NCI-H1417 treated with DMSO at 0.1 percent for 48 hours (cell line): ENCODE measurements at places on chromosomes 13 and 19.

DNA sequence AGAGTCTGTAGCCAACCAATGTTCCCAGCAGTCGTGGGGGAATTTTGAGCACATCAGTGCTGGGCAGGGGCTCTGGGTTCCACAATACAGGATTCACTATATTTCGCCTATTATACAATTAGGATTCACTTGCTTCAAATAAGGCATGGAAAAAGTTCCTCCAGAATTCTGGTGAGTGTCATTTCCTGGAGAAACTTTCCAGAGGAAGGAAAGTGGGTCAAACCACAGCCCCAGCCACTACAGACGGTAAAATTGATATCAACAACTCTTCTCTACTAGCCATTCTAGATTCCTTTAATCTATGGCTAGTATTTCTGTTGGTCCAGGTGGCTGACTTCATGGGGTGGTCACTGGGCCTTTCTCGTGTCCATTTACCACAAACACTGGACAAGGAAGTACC, 10.5 kb downstream of the MYCBP2 start:
- DNase-seq, result no peak

GRCh38 chr19:38700350-38700901, 43.8 kb downstream of the CAPN12 start:
- DNase-seq, result no peak

- no peak for DNase-seq
These were observed 23.5 kb upstream of the CD177 start for GRCh38 chr19:43329989-43330388.

GRCh38 chr13:21385710-21386109, 73.4 kb downstream of the ZDHHC20 start:
- DNase-seq, result no peak

DNA sequence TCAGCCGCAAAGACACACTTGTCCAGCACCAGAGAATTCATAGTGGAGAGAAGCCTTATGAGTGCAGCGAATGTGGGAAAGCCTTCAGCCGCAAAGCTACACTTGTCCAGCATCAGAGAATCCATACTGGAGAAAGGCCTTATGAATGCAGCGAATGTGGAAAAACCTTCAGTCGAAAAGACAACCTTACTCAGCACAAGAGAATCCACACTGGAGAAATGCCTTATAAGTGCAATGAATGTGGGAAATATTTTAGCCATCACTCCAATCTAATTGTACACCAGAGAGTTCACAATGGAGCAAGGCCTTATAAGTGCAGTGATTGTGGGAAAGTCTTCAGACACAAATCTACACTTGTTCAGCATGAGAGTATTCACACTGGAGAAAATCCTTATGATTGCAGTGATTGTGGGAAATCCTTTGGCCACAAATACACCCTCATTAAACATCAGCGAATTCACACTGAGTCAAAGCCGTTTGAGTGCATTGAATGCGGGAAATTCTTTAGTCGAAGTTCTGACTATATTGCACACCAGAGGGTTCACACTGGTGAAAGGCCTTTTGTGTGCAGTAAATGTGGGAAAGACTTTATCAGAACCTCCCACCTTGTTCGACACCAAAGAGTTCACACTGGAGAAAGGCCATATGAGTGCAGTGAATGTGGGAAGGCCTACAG, 6.8 kb downstream of the ZNF134 start:
- no peak for DNase-seq

DNA sequence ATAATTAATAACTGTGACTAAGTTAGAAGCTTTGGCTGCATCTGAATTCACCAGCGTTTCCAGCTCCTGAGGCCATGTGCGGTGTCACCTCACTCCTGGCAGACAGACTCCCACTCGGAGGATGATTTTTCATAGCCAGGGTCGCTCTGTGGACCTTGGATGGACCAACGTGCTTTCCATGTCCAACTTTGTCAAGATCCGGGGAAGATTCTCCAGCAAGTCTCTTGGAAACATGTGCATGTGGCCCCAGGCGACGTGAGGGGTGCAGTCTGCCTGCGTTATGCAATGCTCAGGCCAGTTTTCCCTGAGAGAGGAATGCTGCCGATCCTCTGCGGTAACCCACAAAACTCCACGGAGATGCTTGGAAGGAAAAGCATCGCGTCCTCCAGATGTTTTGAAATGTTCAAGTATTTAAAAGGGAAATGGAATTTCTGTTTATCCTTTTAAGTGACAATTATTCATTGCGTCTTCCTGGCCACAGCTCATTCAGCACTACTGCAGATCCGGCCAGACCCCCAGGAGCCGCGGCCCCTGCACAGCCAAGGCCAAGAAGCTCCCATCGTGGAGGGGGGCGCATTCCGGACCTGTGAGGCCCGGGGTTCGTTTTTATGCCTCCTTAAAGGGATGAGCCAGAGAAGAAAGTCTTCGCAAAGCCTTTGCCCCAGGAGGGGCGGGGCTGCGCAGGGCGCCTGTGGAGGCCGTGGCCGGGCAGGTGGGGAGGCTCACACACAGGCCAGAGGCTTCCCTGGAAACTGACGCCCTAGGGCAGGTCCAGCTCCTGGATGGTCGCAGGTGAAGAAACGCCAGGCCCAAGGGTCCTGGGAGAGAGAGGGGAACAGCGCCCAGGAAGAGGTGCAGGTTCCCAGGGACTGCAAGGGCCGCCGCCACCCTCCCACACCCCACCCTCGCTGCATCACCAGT, 46.0 kb downstream of the C13orf46 start:
- no peak for DNase-seq

DNA sequence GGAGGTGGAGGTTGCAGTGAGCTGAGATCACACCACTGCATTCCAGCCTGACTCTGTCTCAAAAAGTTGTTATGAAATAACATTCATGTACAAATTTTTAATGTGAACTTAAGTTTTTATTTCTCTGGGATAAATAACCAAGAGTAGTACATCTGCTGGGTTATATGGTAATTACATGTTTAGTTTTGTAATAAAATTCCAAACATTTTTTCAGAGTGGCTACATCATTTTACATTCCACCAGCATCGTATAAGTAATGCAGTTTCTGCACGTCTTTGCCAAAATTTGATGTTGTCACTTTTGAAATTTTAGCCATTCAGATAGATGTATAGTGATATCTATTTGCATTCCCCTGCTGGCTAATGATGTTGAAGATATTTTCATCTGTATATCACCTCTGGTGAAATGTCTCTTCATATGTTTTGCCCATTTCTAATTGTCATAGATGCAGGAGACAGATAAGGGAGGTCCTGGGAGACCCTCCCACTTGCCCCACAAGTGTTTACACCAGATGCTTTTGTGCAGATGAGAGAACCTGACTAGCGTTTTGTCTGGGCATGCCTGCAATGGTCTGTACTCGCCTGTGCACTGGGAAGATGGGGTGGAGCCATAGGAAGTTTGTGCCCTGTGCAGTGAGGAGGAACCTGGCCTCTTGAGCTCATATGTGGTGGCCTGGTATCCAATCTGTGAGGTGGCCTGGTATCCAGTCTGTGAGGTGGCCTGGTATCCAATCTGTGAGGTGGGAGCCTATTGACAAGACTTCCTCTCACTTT, 12.7 kb upstream of the KBTBD6 start:
- no peak for DNase-seq

GRCh38 chr13:61913183-61913582, 497.5 kb upstream of the PCDH20 start:
- DNase-seq, result no peak

GRCh38 chr13:98990701-98991100, 12.8 kb upstream of the DOCK9 start:
- DNase-seq, result no peak

GRCh38 chr13:72198042-72198441, 331.0 kb upstream of the DACH1 start:
- no peak for DNase-seq

GRCh38 chr19:35347171-35347929, at the start of gene FFAR1:
FFAR1 (plus strand) TSS chr19:35347902; CDS start chr19:35351552, 3,650 bp downstream.
- no peak for DNase-seq

GRCh38 chr19:782878-783668, 14.2 kb upstream of the PTBP1 start:
- no peak for DNase-seq

DNA sequence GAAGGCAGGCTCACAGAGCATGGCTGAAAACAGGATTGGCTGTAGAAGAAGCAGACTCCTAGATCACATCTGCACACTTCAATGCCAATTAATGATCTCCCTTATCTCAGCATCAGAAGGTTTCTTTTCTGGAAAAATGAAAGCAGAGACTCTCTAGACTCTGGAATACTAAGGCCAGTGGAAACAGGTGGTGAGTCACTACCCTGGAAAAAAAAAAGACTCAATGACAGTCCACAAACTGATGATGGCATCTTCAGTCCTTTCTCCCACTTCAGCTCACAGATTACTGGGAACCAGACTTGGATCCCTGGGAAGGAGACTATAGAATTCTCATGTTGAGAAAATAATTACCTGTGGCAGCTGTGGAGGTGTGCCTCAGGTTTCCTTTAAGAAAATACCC, 47.5 kb upstream of the MBNL2 start:
- no peak for DNase-seq

DNA sequence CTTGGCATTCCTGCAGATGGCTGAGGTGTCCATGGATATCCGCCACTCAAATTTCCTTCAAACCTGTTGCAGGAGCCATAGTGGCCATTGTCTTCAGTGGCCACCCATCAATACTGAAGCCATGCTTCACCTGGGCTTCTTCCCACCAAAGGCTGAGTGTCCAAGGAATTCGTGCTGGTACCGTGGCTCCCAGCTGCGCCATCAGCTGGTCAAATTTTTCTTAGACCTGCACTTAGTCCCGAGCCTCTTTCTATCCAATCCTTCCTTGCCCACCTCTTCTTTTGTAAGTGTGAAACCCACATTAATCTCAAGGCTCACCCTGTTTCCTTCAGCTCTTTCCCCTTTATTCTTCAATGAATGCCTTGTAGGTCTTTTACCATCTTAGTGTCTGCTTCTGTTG, 152.1 kb downstream of the PCDH9 start:
- no peak for DNase-seq

GRCh38 chr19:19747357-19748220, 14.7 kb upstream of the ZNF14 start:
- no peak for DNase-seq

GRCh38 chr13:108983273-108983672, 353.9 kb downstream of the MYO16 start:
- DNase-seq, result no peak

DNA sequence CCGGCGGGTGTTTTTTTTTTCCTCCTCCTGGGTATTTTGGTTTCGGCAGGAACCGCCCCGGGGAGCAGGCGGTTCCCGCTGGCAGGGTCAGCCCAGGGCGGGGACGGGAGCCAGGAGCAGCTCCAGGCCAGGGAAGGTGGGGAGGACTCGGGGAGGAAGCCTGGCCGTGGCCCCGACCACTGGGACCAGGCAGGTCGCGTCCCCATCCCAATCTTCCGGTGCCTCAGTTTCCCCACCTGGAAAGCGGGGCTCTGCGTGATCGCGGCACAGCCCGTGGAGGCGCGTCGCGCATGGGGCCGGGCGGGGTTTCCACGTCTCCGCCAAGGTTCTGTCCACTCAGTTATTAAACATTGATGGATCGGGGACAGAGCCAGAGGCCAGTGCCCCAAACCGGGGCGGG, 34.8 kb downstream of the IL12RB1 start:
- no peak for DNase-seq

DNA sequence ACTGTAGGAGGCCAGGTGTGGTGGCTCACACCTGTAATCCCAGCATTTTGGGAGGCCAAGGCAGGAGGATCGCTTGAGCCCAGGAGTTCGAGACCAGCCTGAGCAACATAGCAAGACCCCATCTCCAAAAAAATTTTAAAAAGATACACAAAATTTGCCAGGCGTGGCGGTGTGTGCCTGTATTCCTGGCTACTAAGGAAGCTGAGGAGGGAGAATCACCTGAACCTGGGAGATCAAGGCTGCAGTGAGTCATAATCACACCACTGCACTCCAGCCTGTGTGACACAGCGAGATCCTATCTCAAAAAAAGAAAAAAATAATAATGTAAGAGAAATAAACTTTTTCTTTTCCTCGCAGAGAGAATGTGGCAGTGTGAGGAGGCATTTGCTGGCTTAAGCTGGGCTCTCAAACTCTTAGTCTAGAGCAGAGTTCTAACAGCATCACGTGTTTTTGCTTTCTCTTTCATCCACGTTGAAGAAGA, 21.1 kb downstream of the FAM187B start:
- DNase-seq, result no peak

DNA sequence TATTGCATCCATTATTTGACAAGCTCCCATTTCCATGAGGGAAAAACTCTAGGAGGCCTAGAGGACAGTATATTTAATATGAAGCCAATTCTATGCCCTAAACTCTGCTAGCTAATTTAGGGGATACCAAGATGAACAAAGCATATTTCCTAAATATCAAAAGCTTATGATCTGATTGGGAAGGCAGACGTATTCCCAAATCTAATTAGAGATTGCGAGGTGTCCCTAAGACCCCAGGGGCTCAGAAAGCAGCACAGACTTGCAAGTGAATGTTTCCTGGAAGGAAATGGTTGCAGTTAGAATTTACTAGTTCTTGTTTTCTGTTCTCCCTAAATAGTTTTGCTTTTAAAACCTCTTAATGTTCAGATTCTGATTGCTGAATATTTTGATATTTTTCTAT, 30.7 kb downstream of the NDFIP2 start:
- DNase-seq, result no peak

DNA sequence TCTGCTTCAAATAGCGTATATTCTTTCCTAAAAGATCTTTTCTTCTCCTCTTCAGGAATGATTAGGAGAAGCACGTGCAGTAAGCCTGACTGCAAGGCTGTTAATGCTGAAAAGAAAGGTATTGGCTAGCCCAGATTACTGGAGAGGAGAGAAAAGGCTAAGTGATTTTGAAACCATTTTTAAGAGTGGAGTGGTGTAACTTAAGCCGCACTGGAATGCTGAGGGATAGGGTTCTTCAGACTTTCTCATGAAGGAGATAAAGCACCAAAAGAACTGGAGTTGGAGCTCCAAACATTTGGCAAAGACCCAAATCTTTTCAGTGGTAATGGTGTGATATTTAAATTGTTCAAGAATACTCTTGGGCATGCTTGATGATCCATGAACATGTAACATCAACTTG, 388.3 kb downstream of the COG6 start:
- no peak for DNase-seq

GRCh38 chr13:48892053-48892687, 83.5 kb upstream of the FNDC3A start:
- no peak for DNase-seq

DNA sequence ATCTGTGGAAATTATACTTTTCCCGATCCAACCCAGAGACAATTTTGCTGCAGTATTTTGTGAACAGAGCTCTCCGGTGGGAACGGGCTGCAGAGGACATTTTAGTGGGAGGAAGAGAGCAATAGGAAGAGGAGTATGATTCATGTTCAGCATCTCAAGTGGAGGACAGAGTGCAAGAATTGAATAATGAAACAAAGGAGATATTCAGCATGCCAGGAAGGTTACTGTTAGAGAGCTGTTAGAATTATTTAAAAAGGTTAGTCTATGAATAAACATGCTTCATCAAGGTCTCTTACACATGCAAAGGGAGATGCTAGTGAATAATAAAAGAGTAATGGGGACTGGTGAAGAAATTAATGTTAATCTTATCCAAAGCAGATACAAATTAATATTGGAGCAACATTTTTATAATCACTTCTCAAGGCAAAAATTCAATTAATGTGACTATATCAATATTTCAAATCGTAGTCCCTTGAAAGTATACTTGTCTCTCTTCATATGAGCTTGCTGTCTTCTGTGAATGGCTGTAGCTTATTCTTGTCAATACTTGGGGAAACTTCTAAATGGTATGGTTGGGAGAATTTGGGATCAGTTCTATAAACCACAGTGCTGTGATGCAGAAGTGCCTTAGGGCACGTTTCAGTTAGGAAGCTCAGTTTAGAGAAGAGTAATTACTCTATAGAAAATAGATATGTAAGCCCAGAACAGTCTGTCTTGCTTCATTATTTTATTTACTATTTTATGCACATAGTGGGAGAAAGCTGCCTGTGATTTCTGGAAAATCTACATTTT, 1165.8 kb downstream of the OLFM4 start:
- DNase-seq, result no peak

GRCh38 chr19:13056052-13056660, 46.5 kb downstream of the LYL1 start:
- DNase-seq, result no peak
